ENCODE measurements at places on chromosomes 3 and 15.

GRCh38 chr3:144840866-144841265, 869.2 kb downstream of the DIPK2A start:
- DNase-seq, result no peak

DNA sequence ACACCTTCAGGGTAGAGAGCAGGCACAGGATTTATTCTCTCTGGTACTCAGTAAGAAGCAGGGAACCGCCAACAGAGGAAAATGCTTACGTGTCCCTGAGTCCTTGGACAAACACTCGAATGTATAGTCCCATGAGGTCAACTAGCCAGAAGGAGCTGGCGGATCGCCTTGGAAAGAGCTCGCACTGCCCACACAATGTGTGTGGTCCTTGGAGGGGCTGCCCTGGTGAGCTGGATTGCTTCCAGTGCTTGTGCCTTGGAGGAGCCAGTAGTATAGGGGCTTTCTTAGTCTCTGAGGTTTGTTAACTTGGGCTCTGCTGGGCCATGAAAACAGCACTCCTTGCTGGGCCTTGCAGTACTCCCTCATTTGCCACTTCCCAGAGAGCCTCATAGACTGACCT, 40.7 kb upstream of the VILL start:
- peak; percentile 63 for DNase-seq

DNA sequence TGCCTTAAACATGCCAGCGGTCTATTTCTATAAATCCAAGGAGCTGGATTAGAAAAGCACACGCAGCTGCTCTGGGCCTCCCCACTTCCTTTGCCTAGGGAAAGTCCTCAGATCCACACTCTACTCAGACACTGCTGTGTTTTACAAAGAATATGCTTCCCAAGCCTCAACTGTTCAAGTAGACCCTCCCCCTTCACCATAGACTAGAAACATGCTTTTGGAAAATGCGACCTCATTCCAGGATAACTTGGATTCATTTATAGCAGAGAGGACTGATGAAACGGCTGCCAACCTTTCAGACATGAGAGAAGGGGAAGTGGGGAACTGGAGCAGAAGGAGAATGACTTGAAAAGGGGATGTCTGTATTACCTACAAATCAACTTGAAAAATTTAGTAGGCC, 64.0 kb downstream of the P3H2 start:
- DNase-seq, result peak; percentile 89

- DNase-seq, result no peak
These were observed 166.8 kb downstream of the SUCLG2 start for GRCh38 chr3:67487564-67488114.

- no peak for DNase-seq
These were observed 51.8 kb downstream of the KLHL6 start for GRCh38 chr3:183503746-183504145.

- DNase-seq, result no peak
These were observed 492 bp upstream of the HIGD1A start for GRCh38 chr3:42804831-42805132.

GRCh38 chr3:60301142-60301541, 950.1 kb downstream of the FHIT start:
- DNase-seq, result peak; percentile 87

GRCh38 chr3:112709911-112710310, 69.0 kb upstream of the CCDC80 start:
- peak; percentile 43 for DNase-seq

GRCh38 chr3:25872200-25872877, 82.4 kb downstream of the OXSM start:
- DNase-seq, result no peak

DNA sequence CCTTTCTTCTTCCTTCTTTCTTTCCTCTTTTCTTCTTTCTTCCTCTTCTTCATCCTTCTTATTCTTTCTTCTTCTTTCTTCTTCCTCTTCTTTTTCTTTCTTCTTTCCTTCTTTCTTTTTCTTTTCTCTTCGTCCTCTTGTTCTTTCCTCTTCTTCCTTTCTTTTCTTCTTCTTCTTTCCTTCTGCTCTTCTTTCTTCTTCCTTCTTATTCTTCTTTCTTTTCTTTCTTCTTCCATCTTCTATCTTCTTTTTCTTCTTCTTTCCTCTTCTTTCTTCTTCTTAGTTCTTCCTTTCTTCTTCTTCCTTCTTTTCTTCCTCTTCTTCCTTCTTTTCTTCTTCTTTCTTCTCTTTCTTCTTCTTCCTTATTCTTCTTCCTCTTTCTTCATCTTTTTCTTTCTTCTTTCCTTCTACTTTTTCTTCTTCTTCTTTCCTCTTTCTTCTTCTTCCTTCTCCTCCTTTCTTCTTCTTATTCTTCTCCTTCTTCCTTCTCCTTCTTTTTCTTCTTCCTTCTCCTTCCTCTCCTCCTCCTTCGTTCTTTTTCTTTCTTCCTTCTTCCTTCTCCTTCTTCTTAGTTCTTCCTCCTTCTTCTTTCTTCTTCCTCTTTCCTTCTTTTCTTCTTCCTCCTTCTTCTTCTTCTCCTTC, 37.8 kb downstream of the SPG21 start:
- DNase-seq, result no peak

GRCh38 chr3:163916596-163917560, 1161.4 kb downstream of the SI start:
- DNase-seq, result no peak

- DNase-seq, result no peak
These were observed 44.1 kb upstream of the ARL6 start for GRCh38 chr3:97720417-97720816.

DNA sequence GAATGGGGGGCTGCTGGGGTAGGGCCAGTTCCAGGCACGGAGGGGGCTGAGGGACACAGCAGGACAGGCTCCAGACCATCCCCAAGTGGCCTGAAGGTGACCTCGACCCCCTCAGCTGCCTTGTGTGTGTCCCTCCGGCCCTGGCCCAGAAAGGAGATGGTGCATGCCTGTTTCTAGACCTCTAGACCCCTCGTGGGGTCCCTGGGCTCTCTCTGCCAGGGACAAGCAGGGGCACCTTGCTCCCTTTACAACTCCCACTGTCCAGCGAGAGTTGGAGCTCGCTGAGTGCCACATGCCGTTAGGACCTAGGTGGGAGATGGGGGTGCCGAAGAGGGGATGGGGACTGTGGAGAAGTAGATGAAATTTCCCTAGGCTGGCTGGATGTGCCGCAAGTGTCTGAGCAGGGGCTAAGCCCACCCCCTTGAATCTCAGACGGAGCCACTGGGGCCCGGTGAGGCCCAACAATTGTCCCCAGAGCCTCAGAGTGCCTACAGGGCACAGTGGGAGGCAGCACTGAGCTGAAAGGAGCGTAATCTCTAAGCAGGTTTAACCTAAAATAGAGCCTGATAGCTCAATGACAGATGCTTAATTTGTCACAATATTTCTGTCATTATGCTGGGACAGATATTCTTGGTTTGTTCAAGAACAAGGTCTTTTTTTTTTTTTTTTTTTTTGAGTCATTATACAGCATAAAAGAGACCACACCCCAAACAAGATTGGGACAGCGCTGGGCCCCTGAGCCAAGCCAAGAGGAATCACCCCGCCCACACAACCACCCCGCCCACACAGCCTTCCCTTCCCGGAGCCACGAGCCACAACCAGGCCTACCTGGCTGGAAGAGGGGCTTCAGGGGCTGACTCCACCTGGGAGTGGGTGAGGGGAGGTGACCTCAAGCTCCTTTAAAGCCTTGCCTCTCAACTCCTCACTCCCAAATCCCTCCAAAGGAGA, 23.6 kb upstream of the KLF13 start:
- DNase-seq, result no peak

GRCh38 chr15:82828075-82828474, 18.6 kb downstream of the WHAMM start:
- DNase-seq, result no peak

GRCh38 chr3:30112902-30113484, 493.4 kb upstream of the TGFBR2 start:
- peak; percentile 60 for DNase-seq

DNA sequence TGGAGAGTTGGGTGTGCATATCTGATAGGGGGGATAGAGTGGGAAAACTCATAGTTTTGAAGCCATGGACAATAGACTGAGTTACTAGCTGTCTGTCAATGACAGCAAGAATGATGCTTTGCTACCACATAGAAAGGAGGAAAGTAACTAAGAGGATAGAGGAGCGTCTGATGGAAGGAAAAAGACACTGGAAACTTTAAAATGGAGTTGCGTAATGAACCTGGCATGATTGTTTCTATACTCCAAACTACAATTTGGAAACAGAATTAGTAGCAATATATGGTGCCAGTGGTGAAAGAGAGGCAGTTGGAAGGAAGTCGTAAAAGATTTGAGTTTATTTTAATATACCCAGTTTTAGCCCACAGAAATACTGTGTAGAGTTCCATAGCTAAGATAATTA, 163.6 kb downstream of the TUSC7 start:
- DNase-seq, result no peak

DNA sequence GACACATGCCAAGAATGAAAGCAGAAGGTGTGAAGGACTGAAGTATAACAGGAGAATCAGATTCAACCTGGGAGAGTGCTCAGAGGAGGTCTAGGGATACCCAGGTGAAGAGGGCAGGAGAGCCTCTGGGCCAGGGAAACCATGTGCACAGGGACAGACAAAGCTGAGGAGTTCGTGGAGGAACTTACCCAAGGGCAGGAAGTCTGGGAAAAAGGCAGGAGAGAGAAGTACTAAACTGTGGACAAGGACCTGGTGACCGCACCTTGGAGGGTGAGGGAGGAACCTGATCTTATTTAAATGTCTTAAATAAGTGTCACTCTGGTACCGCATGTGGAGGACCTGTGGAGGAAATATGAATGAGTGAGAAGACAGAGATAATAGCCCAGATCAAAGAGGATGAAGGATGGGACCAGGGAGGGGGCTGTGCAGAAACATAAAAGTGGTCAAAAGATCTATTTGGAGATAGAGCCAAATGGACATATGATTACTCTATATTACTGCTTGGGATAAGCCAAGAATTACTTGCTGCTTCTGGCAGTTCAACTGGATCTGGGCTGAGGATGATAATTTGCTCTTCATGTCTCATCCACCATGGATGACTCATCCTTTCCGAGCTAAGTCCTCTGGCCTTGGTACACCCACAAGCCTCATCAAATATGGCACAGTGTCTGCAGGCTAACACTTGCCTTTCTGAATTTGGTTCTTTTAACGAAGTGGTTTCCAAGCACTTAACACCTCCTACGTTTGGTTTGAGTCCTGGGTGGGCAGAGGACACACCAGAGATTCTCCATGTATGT, 116.9 kb upstream of the NMNAT3 start:
- no peak for DNase-seq

- DNase-seq, result peak; percentile 72
These were observed 1099.3 kb downstream of the ROBO2 start for GRCh38 chr3:78139166-78139565.

GRCh38 chr15:81182031-81182755, 14.5 kb upstream of the IL16 start:
- DNase-seq, result no peak

DNA sequence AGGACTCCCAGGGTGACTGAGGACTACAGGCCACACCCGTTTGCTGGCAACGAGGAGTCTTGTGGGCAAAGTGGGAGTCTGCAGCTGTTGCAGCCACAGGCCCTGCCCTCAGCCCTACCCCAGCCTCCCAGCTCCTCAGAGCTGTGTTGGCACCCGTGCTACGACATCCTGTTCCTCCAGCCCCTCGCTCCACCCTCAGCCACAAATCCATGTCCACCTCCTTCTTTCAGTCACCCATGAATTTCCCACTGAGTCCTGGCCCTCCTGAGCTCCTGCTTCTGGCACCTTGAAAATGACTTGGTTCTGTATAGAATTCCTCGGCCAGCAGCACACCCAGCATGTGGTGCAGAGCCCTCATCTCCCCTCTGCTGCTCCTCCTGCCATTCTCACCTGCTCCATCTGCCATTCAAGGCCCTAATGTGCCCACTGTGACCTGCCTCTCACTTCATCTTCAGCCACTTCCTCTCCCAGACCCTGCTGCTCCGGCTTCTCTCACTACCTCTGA, 20.9 kb upstream of the VILL start:
- DNase-seq, result no peak

DNA sequence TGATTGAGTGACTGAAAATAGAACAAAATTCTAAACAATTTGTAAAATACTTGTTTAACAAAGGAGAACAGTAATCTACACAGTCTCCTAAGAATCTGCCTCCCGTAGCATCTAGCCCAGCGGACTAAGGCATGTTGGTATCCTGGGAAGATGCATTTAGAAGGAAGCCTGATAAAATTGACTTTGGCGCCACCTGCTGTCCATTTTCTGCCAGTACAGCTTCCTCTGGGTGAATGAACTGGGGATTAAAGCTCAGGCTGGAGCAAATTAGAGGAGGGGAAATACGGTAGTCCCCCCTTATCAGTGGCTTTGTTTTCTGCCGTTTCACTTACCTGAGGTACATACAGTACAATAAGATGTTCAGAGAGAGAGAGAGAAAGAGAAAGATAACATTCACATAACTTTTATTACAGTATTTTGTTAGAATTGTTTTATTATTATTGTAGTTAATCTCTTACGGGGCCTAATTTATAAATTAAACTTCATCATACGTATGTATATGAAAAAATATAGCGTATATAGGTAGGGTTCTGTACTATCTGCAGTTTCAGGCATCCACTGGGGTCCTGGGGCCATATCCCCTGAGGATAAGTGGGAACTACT, 191.6 kb downstream of the GAP43 start:
- DNase-seq, result peak; percentile 79

DNA sequence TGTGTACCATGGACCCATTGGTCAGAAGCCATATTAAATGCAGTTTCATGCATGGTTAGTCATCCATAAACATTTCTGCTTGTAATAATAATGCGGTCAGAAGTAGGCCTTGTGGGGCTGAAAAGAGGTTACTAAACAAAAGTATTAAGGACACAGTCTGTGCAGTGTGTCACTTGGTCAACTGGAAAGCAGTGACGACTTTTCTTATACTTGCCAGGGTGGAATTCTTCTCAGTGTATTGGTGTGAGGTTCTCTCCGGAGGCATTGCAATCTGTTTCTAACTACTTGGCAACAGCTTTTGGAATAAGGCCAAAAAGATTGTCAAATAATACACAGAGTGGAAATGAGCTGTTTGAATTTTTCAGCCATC, 46.8 kb downstream of the CHL1 start:
- DNase-seq, result no peak

- peak; percentile 62 for DNase-seq
These were observed 19.8 kb downstream of the HMG20A start for GRCh38 chr15:77440378-77440999.

GRCh38 chr15:51992953-51993352, 21.4 kb upstream of the LEO1 start:
- DNase-seq, result no peak

- DNase-seq, result no peak
These were observed 4.4 kb downstream of the NIT2 start for GRCh38 chr3:100338911-100339310.

- peak; percentile 85 for DNase-seq
These were observed at the start of gene STT3B for GRCh38 chr3:31532587-31533168. TSS of gene STT3B (plus strand) at chr3:31532925. CDS start at chr3:31532999, 74 bp downstream.

DNA sequence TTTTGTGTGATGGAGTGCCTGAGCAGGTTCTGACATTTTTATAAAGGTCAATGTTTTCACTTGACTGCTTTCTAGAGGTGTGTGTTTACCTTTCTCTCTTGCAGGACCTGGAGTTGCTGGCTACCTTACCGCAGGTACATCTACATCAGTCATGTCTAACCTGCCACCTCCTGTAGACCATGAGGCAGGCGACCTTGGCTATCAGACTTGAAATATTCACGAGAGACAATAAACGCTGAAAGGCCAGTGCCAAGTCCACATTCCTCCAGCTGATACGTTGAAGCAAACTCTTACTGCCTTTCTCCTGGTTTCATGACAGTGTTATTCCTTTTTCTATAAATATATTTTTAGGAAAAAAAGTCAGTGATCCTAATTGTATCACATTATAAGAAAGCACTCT, 59.0 kb upstream of the ACKR4 start:
- no peak for DNase-seq

Data from fibroblast of upper back skin (primary cell).